Neural crest cell (in vitro differentiated cells): ENCODE measurements at places on chromosomes 4 and X.

DNA sequence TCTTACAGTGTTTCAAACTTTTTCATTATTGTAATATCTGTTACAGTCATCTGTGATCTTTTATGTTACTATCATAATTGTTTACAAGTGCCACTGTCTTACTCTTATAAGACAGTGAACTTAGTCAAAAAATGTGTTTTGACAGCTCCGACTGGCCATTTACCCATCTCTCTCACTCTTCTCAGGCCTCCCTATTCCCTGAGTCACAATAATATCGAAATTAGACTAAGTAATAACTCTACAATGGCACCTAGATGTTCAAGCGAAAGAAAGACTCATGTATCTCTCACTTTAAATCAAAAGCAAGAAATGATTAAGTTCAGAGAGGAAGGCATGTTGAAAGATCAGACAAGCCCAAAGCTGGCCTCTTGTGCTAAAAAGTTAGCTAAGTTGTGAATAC, 184.2 kb downstream of the CDS1 start:
- no peak for DNase-seq
- H3K4me1 ChIP-seq = no peaks in the 10 kb centered on the region
- peaks cover 20% of the 10 kb centered on the region for H3K36me3 ChIP-seq
- H3K4me3 ChIP-seq = no peak overlapping the region
- H3K27me3 ChIP-seq = no peaks in the 10 kb centered on the region
- H3K27ac ChIP-seq = no peak overlapping the region

DNA sequence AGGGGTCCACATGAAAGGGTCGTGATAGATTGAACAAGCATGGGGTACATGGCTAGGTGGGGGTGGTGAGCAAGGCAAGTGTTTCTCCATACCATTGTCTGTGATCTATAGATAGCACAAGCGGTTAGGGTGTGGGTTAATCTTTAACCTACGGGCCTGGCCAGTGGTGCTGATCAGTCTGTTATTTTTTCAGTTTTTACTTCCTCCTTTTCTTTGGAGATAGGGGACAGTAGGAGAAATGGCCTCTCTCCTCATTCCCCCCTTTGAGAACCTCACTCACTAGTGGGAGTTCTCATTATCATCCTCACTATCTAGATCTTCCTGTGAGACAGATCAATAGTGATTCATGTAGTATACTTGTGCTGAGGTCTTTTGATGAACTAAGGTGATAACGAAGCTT, 16.2 kb upstream of the GPKOW start:
- DNase-seq = no peak
- H3K27ac ChIP-seq = no peak overlapping the region
- no peaks in the 10 kb centered on the region for H3K4me1 ChIP-seq

DNA sequence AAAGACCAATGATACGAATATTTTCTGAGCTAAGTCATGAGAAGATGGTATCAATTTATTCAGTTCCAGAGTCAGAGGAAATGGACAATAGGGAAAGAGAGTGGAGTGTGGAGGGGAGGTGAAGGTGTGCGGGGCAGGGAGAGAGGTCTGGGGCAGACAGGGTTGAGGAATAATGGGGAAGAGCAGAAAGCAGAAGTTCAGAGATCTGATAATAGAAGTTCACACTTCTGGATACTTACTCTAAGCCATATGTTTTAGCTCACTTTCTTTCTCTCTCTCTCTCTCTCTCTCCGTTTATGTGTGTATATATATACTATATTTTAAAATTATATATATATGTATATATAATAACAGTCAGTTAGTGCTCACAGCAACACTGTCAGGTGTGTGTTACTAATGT, 40.4 kb downstream of the FOXR2 start:
- DNase-seq = no peak
- H3K36me3 ChIP-seq = peaks cover 5% of the 10 kb centered on the region

- H3K4me3 ChIP-seq = no peak overlapping the region
- no peak overlapping the region for H3K27ac ChIP-seq
- no peaks in the 10 kb centered on the region for H3K36me3 ChIP-seq
- peaks cover 23% of the 10 kb centered on the region for H3K4me1 ChIP-seq
Measured at GRCh38 chr4:38924353-38924752, 56.7 kb downstream of the FAM114A1 start.

DNA sequence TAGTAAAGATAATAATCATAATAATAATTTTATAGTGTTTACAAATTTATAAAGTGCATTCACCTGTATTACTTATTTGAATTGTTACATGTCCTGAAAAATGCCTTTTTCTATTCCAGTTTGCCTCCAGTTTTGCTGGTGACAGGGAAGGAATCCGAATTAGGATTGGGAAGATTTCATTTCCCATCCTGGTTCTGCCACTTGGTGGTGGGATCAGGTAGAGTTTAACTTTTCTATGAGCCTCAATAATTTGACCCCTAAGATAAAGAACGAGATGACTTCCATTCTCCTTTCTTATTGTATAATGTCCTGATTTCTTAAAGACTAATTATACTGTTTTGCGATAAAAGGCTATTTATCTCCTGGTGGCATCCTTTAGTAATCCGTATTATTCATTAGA, 1090.9 kb downstream of the RAPGEF2 start:
- no peak overlapping the region for H3K4me3 ChIP-seq
- H3K27ac ChIP-seq = no peak overlapping the region
- H3K27me3 ChIP-seq = no peaks in the 10 kb centered on the region
- DNase-seq = no peak
- H3K4me1 ChIP-seq = no peaks in the 10 kb centered on the region
- no peaks in the 10 kb centered on the region for H3K36me3 ChIP-seq

DNA sequence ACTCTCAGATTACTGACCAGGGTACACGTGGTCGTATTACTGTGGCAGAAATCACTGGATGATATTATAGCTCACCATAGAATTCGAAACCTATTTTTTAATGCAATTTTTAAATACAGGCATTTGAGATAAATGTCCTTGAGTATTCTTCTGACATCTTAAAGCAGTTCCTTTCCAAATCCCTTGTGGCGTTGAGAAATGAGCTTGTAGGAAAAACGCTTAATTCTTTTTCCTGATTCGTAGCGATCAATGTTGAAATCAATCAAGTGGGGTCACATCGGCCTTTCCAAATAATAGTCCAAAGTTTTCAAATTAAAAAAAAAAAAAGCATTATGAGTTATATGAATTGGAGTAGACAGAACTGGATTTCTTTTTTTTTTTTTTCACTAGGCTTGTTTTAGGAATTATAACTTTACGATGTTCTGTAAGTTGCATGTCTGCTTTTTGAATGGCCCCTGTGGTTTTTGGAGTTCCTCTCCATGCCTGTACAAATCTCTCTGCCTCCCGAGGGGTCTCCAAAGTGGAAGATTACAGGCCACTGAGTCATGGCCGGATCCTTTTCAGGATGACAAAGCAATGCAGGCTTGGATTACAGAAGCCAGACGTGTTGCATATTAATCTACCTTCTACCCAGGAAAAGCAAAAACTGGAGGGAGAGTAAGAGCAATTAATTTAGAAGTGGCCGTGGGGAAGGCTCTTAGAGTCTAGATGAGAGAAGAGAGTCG, 226.1 kb downstream of the SHOX start:
- H3K4me1 ChIP-seq = no peaks in the 10 kb centered on the region
- no peak overlapping the region for H3K4me3 ChIP-seq
- no peaks in the 10 kb centered on the region for H3K36me3 ChIP-seq
- DNase-seq = no peak
- H3K27ac ChIP-seq = no peak overlapping the region
- peaks cover 39% of the 10 kb centered on the region for H3K27me3 ChIP-seq

GRCh38 chr4:48341776-48342605, 662 bp downstream of the SLAIN2 start:
- peak overlapping the region; percentile 97 for H3K4me3 ChIP-seq
- peaks cover 53% of the 10 kb centered on the region for H3K4me1 ChIP-seq
- peak; percentile 56 for DNase-seq
- H3K27me3 ChIP-seq = no peaks in the 10 kb centered on the region
- no peaks in the 10 kb centered on the region for H3K36me3 ChIP-seq
